ENCODE measurements at places on chromosomes 16 and 17.

GRCh38 chr17:77326636-77327035 is 185.9 kb downstream of the SEC14L1 start:
- DNase-seq = no peak

DNA sequence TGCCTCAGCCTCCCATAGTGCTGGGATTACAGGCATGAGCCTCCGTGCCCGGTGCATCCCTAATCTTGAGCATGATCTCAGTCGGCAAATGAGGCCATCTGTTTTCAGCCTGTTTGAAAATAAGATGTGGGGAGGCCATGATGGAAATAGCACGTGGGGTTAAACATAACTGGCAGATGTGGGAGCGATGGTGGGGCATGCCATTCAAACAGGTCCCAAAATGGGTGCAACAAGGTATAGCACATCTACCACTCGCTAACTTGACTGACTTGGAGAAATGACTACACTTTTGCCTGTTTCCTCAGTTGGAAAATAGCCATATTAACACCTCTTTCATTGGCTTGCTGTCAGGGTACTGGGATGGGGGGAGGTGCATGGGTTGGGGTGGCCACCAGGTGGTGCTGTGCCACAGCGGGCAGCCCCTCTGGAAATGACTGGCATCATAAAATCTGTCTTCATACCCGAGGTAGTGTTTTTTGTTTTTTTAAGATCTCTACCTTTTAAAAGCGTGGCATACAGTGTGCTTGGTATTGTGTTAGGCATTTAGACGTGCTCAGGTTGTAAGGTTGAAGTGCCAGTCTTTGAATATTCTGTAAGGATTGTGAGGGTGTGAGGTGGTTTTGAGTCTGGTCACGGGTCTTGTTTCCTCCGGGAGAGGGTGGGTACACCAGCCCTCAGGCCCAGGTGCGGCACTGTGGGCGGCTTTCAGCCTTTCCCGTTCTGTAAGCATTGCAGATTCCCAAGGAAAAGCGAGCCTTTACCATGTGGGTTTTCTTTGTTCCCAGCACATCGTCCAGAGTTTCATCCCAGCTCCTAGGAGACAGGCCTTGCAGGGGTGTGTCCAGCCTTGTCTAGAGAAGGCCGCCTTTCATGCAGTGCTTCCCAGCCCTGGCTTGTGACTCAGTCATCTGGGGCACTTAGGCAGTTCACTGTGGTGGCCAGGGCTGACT is 2.9 kb upstream of the TTYH2 start:
- DNase-seq = no peak

DNA sequence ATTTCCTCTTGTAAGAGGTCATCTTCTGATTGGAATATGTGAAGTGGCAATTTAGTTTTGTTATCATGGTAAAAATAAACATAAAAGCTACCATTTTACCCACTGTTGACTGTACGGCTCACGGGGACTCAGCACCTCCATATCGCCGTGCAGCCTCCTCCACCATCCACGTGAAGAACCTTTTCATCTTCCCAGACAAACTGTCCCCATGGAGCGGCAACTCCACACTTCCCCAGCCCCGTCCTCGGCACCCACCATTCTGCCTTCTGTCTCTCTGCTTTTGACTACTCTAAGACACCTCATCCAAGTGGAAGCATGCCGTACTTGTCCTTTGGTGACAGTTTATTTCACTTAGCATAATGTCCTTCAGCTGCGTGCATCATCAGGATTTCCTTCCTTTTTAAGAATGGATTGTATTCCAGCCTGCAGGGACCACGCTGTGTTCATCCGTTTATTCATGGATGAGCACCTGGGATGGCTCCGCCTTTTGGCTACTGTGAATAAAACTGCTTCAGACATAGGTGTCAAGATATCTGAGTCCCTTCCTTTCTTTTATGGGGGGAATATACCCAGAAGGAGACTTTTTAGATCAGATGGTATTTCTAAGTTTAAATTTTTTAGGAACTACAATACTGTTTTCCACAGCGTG is 14.3 kb downstream of the FBXO31 start:
- DNase-seq = no peak

GRCh38 chr17:63398680-63399079 is 47.4 kb downstream of the CYB561 start:
- DNase-seq = no peak

DNA sequence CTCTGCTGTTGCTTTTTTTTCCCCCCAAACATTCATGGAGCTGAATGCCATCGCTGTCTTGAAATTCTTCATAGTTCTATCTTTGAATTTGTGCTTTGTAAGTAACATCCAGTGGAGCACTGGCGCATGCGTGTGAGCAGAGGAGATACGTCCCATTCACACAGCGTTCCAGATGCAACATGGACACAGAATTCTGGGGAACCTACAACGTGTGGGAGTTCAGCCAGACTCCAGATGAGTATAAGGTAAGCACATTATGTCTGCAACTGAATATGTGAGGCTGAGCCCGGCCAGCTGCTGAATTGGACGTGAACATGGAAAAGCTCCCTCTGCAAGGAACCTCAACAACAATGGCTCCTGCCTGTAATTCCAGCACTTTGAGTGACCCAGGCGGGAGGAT is 4.3 kb upstream of the ATP1B2 start:
- no peak for DNase-seq

- no peak for DNase-seq
Measured at GRCh38 chr16:79897453-79898146, 297.1 kb upstream of the MAF start.

DNA sequence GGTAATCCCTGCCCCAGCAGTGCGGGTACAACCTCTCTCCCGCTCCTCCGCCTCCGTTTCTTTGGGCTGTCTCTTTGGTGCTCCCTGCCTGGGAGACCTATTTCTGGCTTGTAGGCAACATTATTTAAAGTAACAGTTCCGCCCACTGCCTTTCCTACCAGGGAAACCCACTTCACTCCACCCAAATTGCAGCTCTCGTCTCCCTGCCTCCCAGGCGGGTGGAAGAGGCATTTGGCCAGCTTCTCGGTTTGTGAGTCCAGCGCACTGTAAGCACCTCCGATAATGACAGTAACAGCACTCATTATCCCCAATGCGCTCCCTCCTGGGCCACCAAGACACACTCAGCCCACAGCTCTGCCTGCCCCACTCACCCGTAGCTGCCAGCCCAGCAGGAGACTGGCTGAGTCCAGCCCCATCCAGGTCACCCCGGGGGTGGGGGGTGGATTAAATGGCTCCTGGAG is 165.1 kb upstream of the CDC42EP4 start:
- DNase-seq = peak; percentile 55

DNA sequence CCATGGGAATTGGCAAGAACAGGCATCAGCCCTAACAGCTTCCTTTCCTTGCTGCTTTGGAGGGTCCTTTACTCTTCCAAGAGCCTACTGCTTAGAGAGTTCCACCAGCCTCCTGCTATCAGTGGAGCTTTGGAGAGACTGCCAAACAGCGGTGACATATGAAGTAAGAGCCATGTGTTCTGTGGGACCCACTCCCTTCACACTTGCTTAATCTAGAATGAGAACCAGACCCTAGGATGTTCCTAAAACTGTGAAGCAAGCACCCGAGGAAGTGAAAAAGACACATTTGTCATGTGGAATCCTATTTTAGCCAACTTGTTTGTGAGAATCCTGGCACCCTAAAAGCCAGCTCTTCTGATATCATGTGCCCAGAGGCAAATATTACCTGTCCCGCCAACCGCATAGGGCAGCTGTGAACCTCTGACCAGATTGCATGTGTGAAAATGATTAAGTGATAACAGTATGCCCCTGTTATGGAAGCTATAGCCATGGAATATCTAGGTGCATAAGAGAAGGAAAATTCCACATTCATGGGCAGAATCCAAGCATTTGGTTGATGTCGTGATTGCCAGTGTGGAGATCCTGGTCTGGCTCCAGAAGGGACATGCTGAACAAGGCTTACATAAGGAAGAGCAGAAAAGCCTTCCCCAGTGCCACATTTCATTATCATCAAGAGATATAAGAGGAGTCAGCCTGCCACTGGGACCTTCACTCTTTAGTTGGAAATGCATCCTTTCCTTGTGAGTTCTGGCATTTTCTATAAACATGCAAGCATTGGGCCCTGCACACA is 18.7 kb downstream of the RCVRN start:
- DNase-seq = no peak

GRCh38 chr17:16100737-16101400 is 101.2 kb downstream of the TTC19 start:
- DNase-seq = no peak

GRCh38 chr16:79752396-79752795 is 151.9 kb upstream of the MAF start:
- no peak for DNase-seq

DNA sequence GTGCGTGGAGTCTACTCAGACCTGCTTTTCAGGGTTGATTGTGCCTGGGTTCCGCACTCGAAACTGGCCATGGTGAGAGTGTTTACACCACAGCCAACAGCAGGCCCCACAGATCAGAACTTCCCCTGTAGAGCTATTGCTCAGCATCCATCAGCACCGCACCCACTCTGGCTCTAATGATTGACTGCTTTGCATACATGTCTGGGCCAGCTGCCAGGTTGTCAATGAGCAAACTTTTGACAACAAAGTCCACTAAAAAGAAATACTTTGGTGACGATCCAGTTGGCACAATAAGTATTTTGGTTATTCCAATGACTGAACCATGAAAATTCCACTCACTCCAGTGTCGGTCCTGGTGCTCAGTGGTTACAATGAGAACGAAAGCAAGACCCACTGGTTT is 190.7 kb downstream of the FOXL1 start:
- DNase-seq = no peak

- no peak for DNase-seq
Measured at GRCh38 chr16:53614346-53614745, 89.3 kb downstream of the RPGRIP1L start.

Data from NCI-H187 treated with DMSO at 0.1 percent for 48 hours (cell line).